Suprapubic skin (tissue), 4 donors: ENCODE measurements at places on chromosomes 4 and X.

- H3K36me3 ChIP-seq, result peaks cover 4% of the 10 kb centered on the region
- no peak overlapping the region for H3K27ac ChIP-seq
- no peaks in the 10 kb centered on the region for H3K4me1 ChIP-seq
- no peak for DNase-seq
These were observed 100.0 kb downstream of the SLC2A9 start for GRCh38 chr4:9921326-9921725.

DNA sequence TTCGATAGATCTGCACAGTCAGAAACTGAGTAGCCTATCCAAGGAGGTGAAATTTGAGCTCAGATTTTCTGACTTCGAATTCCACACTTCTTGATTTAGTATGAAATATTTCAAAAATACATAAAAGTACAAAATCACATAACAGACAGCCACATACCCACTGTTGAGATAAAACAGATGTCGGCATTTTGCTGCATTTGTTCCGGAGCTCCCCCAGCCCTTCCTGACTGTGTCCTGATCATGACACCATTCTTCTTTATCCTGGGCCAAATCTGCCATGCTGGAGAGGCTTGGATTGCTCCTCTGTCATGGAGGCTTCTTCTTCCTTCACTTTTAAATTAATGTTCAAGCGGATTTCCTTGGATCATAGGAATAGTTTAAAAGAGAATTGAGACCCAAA lies 124.2 kb upstream of the RBPJ start:
- H3K4me1 ChIP-seq, result no peaks in the 10 kb centered on the region
- no peak for DNase-seq
- no peak overlapping the region for H3K27ac ChIP-seq
- no peaks in the 10 kb centered on the region for H3K36me3 ChIP-seq
- no peaks in the 10 kb centered on the region for H3K27me3 ChIP-seq
- H3K4me3 ChIP-seq, result no peak overlapping the region

- no peak overlapping the region for H3K27ac ChIP-seq
- no peak overlapping the region for H3K4me3 ChIP-seq
- H3K4me1 ChIP-seq, result peaks cover 22% of the 10 kb centered on the region
- DNase-seq, result no peak
These were observed 14.0 kb upstream of the UBA6 start for GRCh38 chr4:67714955-67715354.

- H3K4me3 ChIP-seq, result no peak overlapping the region
- no peaks in the 10 kb centered on the region for H3K4me1 ChIP-seq
- DNase-seq, result no peak
- H3K36me3 ChIP-seq, result no peaks in the 10 kb centered on the region
- no peak overlapping the region for H3K27ac ChIP-seq
These were observed 701.9 kb upstream of the ACTRT1 start for GRCh38 chrX:128754130-128754529.

GRCh38 chrX:136030303-136031191 lies 45.3 kb downstream of the SLC9A6 start:
- peak; percentile 80 for DNase-seq
- no peaks in the 10 kb centered on the region for H3K27me3 ChIP-seq
- H3K4me3 ChIP-seq, result no peak overlapping the region

- H3K27ac ChIP-seq, result no peak overlapping the region
- H3K4me3 ChIP-seq, result no peak overlapping the region
- peaks cover 3% of the 10 kb centered on the region for H3K4me1 ChIP-seq
- no peaks in the 10 kb centered on the region for H3K36me3 ChIP-seq
These were observed 49.3 kb upstream of the HMX1 start for GRCh38 chr4:8920969-8921368.

- peaks cover 7% of the 10 kb centered on the region for H3K36me3 ChIP-seq
- no peak overlapping the region for H3K27ac ChIP-seq
- no peaks in the 10 kb centered on the region for H3K27me3 ChIP-seq
- DNase-seq, result no peak
- H3K4me3 ChIP-seq, result no peak overlapping the region
- peaks cover 19% of the 10 kb centered on the region for H3K4me1 ChIP-seq
These were observed 46.2 kb downstream of the PDS5A start for GRCh38 chr4:39931441-39931901.

DNA sequence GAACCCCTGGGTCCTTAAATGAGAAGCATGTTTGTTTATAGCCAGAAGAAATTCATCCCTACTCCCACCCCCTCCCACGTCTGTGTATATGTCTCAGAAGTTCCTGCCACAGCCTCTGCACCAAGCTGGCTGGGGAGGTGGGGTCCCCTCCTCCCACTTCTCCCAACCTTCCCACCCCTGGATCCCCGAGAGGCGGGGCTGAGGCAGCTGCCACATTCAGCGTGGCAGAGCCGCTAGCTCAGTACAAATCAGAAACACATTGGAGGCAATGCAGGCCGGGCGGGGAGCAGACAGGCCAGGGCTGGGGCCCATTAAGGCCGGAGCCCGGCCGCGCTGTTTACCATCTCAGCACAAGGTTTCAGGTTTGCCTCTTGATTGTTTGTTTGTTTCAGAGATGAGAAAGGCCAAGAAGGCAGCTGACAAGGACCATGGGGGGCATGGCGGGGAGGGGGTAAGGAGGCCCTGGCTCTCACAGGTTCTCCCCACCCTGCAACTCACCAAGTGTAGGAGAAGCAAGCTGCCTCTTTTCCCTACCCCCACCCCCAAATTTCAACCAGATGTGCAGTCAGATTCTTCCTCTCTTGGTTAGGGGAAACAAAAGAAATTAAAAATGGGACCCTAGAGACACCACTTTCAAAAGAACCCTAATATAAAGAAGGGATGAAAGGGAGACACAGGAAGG lies 22.3 kb downstream of the PJA1 start:
- no peak for DNase-seq
- no peaks in the 10 kb centered on the region for H3K36me3 ChIP-seq
- no peaks in the 10 kb centered on the region for H3K27me3 ChIP-seq
- no peak overlapping the region for H3K27ac ChIP-seq
- H3K4me1 ChIP-seq, result no peaks in the 10 kb centered on the region
- H3K4me3 ChIP-seq, result no peak overlapping the region

DNA sequence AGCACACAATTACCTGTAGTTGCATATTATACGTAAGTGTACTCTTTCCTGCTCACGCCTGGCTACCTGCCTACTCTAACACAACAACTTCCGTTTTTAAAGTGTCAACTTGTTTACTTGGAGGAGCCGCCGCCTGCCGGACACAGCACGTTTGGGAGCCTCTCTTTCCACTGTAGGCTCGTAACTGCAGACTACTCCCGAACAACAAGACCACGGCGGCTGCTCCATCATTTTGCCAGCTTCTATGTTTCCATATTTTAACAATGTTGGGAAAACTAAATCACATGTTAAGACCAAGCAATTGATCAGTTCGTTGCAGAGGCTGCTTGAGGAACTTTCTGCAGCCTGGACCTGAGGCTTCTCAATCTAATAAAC lies 841 bp downstream of the MTNR1A start:
- H3K36me3 ChIP-seq, result no peaks in the 10 kb centered on the region
- H3K27ac ChIP-seq, result no peak overlapping the region
- H3K4me3 ChIP-seq, result peak overlapping the region; percentile 46
- H3K4me1 ChIP-seq, result peaks cover 16% of the 10 kb centered on the region
- DNase-seq, result no peak

DNA sequence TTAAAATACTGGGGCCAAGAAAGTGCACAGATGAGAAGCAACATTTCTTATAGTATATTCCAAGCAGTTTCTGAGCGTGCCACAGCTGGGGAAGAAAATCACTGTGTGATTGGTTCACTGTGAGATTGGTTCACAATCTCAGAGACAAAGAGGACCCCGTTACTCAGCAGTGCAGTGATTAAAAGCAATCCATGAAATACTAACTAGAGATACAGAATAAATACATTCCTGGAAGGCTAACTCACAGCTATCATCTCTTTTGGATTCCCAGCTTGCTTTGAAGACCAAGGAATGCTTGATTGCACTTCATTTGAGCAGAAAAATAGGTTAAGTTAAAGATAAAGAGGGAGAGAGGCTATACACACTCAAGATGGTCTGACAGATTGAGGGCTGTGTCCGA lies 132.1 kb upstream of the RAPGEF2 start:
- no peaks in the 10 kb centered on the region for H3K4me1 ChIP-seq
- H3K27ac ChIP-seq, result no peak overlapping the region
- H3K4me3 ChIP-seq, result no peak overlapping the region
- no peaks in the 10 kb centered on the region for H3K36me3 ChIP-seq
- no peak for DNase-seq

DNA sequence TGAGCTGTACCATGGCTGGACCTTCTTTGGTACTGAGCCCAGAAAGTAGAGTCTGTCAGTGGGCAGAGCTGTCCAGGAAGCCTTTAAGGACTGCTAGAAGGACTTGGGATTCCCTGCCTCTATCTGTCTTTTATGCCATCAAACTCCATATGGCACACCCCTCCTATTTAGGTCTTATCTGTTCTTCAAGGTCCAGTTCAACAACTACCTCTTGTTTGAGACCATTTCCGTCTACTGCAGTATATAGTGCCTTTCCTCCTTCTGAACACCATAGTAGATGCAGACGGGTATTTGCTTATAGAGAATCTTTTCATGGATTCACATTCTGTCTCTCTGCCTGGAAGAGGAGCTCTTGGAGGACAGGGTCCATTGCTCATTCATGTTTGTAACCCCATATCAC lies 146.1 kb upstream of the IL1RAPL2 start:
- no peak overlapping the region for H3K27ac ChIP-seq
- H3K4me1 ChIP-seq, result no peaks in the 10 kb centered on the region
- no peaks in the 10 kb centered on the region for H3K36me3 ChIP-seq
- H3K27me3 ChIP-seq, result no peaks in the 10 kb centered on the region

GRCh38 chrX:51825436-51825835 lies 68.0 kb upstream of the MAGED1 start:
- H3K27me3 ChIP-seq, result no peaks in the 10 kb centered on the region
- no peak overlapping the region for H3K4me3 ChIP-seq
- no peaks in the 10 kb centered on the region for H3K36me3 ChIP-seq
- H3K4me1 ChIP-seq, result no peaks in the 10 kb centered on the region
- H3K27ac ChIP-seq, result no peak overlapping the region

DNA sequence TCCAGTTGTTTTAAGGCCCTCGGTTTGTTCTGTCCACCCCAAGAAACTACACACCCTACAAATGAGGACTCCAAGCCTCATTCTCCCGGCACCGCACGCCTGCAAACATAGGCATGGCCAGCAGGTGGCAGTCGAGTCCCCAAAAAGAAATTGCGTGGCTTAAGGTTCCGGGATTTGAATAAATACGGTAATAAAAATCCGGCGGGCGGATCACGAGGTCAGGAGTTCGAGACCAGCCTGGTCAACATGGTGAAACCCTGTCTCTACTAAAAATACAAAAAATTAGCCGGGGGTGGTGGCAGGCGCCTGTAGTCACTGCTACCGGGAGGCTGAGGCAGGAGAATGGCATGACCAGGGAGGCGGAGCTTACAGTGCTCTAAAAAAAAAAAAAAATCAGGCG lies 21.8 kb upstream of the CSF2RA start:
- H3K27ac ChIP-seq, result no peak overlapping the region
- peaks cover 18% of the 10 kb centered on the region for H3K4me1 ChIP-seq
- no peaks in the 10 kb centered on the region for H3K36me3 ChIP-seq
- no peaks in the 10 kb centered on the region for H3K27me3 ChIP-seq
- H3K4me3 ChIP-seq, result no peak overlapping the region

GRCh38 chrX:71393919-71394318 lies 27.8 kb downstream of the TAF1 start:
- no peaks in the 10 kb centered on the region for H3K4me1 ChIP-seq
- peaks cover 89% of the 10 kb centered on the region for H3K36me3 ChIP-seq
- H3K27ac ChIP-seq, result no peak overlapping the region
- no peaks in the 10 kb centered on the region for H3K27me3 ChIP-seq
- DNase-seq, result no peak

DNA sequence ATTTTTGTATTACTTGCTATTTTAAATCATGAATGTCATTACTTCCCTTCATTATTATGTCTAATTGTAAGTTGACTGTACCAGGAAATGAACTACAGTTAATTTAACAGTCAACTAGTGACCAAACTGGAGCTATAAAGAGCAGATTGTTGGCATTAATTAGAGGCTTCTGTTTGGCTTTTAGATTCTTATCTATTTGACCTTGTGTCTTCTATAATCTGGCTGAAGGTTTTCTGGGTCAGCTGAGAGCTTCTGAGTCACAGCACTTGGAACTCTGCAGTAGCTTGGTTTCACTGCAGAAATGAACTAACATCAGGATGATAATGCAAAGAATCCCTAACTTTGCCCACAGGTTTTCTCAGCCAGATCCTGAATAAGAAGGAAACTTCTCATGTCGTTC lies 169.2 kb upstream of the LEF1 start:
- H3K4me3 ChIP-seq, result no peak overlapping the region
- H3K36me3 ChIP-seq, result no peaks in the 10 kb centered on the region
- H3K4me1 ChIP-seq, result peaks cover 3% of the 10 kb centered on the region
- no peak for DNase-seq
- no peak overlapping the region for H3K27ac ChIP-seq

- no peak for DNase-seq
- no peak overlapping the region for H3K27ac ChIP-seq
- H3K36me3 ChIP-seq, result no peaks in the 10 kb centered on the region
- no peak overlapping the region for H3K4me3 ChIP-seq
- H3K4me1 ChIP-seq, result no peaks in the 10 kb centered on the region
- no peaks in the 10 kb centered on the region for H3K27me3 ChIP-seq
These were observed 186.8 kb upstream of the PABPC4L start for GRCh38 chr4:134388351-134388750.

DNA sequence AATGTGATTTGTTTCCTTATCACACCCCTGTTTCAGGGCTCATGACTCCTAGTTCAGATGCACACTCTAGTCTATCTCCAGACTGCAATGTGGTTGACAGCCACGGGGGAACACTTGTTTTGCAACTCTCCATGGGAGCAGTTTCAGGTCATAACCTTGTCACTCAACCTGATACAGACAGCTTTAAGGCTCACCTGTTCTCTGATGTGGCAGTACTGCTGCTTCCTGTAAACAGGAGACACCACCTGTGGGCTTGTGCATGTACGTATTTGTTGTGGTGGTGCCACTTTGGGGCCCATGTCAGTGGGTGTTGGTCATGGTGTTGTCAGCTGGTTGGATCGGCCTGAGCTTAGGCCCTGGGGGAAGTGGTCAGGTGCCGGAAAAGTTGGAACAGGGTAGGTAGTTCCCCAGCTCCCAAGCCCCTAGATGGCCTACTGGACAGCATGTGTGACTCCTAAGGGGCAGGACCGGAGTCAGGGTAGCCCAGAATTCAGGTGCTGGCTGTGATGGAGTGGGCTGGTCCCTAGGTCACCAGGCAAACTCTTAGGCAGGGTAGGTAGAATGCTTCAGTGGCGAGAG lies 46.2 kb downstream of the FAM9B start:
- no peak overlapping the region for H3K4me3 ChIP-seq
- DNase-seq, result no peak
- H3K36me3 ChIP-seq, result no peaks in the 10 kb centered on the region
- no peaks in the 10 kb centered on the region for H3K4me1 ChIP-seq
- H3K27ac ChIP-seq, result no peak overlapping the region

DNA sequence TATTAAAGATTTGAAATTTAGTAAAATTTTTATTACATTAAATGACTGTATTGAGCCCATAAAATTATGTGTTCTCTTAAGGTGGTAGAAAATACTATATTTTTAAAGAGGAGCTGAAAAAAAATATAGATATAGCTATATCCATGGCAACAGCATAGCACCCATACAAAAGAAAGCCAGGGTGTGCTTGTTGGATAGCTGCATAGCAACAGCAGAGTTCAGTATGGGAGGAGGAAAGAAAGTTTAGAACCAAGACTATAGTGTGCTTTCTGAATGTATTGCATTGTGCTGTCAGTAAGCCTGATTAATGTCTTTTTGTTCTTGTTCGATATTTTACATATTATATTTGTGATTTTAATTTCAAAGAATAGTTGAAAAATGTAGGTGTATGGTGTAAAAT lies 78.4 kb downstream of the GRID2 start:
- no peak overlapping the region for H3K4me3 ChIP-seq
- H3K27ac ChIP-seq, result no peak overlapping the region
- H3K36me3 ChIP-seq, result no peaks in the 10 kb centered on the region
- H3K27me3 ChIP-seq, result no peaks in the 10 kb centered on the region
- no peak for DNase-seq
- no peaks in the 10 kb centered on the region for H3K4me1 ChIP-seq
